ENCODE measurements at places on chromosomes 12 and 14.

DNA sequence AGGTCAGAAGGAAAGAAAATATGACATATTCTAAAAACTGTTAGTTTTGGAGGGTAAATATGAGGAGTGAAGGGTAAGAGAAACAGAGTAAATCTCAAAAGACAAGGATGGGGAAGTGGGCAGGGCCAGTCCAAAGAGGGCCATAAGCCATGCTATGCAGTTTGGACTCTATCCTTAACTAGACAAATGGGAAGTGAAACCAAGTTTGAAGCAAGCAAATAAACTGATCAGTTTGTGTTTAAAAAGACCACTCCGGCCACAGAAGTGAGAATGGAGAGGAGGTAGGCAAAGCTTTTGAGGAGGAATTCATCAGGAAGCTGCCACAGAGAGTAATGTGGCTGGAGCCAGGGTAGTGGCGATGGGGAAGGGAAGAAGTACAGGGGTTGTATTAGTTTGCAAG, 37.5 kb upstream of the DAAM1 start:
- DNase-seq = no peak

GRCh38 chr14:46381674-46382073, 269.9 kb downstream of the RPL10L start:
- no peak for DNase-seq

- no peak for DNase-seq
These were observed 304.2 kb downstream of the AKAP6 start for GRCh38 chr14:32633224-32633859.

- no peak for DNase-seq
These were observed 31.5 kb downstream of the EPS8 start for GRCh38 chr12:15757553-15758255.

DNA sequence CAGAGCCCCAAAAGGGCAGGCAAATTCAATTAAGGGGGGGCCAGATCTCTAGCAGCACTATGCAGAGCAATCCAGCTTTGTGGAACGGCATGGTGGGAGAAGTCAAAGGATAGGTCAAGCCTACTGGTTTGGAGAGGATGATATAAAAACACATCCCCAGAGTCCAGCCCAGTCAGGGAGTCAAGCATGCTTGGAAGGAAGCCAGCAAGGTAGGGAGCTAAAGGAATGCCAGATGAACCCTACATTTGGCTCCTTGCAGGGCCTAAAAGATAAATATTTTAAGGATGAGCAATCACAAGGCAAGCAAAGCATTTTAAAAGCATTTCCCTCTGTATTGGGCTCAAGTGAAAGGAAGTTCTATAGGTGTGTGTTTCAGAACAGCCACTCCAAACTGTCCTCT, 21.4 kb downstream of the KCTD10 start:
- no peak for DNase-seq
